ENCODE measurements at places on chromosomes 7 and 10.

- DNase-seq, result peak; percentile 99
These were observed 83.9 kb downstream of the CXCL12 start for GRCh38 chr10:44300666-44301649.

DNA sequence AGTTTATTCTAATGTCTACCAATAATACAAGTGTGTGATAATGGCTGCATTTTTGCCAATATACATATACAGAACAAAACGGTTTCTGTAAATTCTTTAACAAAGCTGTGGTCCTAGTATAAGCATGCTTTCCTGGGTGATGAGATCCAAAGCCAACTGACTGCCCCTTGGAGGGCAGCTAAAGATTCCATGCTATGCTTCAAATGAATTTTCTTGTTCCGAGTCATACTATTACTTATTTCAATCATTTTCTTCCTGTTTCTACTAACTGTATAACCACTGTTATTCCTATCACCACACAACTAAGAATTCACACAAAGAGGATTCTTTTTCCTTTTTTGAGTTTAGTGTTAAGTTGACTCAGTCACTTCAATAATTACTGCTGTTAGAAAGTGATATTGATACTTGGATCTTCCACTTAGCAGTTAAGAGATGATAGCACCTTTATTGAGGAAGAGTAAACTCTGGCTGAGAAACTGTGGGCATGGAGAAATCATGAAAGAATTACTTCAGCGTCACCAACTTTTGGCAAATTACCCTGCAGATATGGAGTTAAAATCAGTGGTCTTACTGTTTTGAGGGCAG is 197.5 kb downstream of the ARL4A start:
- DNase-seq, result peak; percentile 70

DNA sequence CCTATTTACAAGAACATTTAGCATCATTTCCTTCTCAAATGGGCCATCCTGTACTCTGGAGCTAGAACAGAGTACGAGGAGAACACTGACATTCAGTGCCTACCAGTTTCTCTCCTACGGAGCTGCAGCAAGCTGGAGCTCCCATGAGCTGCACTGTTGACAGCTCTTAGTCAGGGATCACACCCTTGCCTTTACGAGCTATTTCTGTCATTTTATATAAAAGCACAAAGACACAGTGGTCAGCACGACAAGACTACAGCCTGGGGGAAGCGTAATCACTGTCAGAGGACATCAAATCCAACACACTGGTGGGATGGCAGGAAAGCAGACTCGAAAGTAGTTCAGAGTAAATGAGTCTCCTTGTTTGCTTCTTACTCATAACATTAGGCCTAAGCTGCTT is 2.7 kb downstream of the CDCA7L start:
- DNase-seq, result no peak

DNA sequence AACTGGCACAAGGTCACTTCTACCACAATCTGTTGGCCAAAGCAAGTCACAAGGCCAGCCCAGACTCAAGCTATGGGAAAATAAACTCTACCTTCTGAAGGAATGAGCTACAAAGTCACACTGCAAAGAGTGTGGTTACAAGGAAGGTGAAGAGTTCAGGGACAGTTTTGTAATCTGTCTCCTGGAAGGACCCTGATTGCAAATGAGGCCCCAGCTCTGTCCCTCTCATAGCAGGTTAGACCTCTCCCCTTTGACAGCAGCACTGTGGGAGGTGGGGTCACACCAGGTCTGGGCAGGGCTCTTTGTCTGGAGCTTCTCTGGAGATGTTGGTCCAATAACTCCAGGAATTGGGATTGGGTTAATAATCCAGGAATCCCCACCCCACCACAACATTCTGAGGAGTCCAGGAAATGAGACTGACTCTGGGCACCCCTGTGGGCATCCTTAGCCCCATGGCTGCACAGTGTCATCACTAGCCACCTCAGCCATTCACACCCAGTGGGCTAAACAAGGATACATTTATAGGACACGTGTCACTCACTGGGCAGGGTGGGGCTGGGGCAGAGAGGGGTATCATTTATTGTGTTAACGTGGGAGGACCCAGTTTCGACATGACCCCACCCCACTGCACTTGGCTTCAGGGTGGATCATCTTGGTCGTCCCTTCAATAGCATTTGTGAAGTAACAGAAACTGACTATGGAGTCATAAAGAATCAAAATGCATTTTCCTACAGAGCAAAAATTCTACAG is 23.7 kb upstream of the C10orf105 start:
- no peak for DNase-seq

- DNase-seq, result no peak
These were observed 371.9 kb upstream of the CHRM2 start for GRCh38 chr7:136496551-136496950.

DNA sequence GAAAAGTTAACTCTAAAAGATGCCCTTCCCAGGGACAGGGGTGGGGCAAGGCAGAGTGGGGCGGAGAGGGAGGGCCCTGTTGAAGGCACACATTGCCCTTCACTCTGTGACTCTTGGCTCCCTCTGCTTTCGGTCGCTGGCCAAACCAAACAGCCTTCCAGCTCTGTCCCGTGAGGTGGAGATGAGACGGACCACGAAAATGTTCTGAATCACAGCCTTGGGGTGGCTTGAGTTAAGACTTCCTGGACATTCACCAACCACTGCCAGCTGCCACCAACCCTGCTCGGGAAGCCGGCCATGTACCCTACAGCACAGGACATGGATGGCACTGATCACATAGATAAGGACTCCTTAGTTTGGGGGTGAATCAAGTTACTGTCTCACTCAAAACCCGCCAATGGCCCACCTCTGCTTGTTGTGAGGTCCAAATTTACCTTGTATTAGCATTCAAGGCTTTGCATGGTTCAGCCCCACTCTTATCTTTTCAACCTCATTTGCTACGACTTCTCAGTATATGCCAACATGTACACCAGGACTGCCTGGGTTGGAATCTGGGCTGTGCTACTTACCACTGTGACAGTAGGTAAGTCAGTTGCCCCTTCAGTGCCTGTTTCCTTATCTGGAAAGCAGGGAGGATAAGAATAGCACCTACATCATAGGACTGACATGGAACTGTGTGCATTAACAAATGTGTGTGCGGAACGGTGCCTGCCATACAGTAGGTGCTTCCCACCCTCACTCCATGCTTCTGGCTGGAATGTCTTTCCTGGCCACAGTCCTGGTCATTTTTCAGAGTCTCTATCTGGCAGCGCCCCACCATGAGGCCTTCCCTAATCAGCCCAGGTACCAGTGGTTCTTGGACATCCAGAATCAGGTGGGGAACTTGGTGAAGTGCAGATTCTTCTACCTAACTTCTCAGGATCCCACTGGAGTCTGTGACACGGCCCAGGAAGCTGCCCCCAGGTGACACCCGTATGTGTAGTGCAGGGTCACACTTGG is 28.0 kb downstream of the ITPRIP start:
- DNase-seq, result peak; percentile 76

DNA sequence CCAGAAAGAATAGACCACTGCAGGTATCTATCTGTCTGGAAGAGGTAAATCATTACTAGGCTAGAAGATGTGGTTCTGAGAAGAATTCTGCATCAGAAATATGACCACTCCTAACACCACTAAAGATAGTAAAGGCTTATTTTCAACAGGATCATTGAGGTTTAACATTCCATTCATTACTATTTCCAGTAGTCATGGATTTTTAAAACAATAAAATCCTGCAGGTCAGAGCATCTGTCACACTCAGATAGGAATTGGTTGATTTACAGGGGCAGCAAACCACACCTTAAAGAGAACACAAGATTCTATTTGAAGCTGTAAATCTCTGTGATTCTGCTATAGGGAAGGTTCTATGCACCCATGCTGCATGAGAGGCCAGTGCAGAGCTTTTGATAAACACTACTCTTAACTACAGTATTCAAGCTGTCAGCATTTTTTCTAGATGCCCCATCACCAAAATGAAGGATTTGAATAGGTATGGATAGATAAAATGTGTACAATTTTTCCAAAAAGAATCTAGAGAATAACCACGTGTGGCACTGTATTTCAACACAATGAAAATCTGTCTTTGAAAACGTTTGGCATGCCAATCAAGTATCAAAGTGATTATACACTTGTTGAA is 14.6 kb downstream of the LRRC17 start:
- DNase-seq, result no peak

DNA sequence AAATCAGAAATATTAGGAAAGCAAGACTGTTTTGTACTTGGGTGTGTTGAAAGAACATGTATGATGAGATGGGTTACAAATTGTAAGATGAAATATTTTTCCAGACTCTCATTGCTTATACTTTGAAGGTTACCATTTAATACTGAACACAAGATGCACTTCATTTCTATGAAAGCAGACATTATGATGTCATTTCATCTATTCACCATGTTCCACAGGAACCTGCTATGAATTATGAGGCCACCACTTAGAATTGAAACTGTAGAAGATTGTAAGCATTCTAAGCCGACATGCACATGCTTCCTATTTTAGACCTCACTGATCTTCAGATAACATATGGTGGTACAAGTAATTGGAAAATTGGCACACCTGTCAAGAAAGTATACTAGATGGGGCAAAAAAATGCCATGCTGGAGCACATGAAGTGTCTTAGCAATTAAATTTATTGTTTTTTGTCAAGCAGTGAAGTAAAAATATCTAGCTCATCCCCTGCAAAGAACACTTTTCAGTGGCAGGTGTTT is 195.0 kb downstream of the PHF14 start:
- no peak for DNase-seq

DNA sequence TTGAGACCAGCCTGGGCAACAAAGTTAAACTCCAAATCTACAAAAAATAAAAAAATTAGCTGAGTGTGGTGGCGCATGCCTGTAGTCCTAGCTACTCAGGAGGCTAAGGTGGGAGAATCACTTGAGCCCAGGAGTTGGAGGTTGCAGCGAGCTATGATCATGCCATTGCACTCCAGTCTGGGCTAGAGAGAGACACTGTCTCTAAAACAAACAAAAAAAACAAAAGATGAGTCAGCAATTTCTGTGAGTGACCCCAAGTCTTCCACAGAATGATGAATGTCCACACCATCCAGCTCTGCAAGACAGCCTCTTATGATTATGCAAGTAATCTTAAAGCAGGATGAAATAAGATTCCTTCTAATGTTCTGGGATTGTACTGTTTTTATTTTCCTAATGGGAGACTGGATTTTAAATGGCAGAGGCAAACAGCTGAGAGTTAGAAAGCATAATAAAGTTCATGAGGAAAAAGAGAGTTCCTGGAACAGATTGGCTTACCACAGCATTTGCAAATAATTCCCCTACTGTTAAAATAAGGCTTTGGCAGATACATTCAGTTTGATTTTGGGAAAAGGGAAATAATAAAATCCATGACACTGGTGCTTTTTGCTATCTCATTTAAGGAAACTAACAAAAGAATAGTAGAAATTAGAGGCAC is 18.9 kb upstream of the PRKAR2B start:
- no peak for DNase-seq

GRCh38 chr7:1197997-1198625 is 34.6 kb upstream of the UNCX start:
- DNase-seq, result peak; percentile 83

DNA sequence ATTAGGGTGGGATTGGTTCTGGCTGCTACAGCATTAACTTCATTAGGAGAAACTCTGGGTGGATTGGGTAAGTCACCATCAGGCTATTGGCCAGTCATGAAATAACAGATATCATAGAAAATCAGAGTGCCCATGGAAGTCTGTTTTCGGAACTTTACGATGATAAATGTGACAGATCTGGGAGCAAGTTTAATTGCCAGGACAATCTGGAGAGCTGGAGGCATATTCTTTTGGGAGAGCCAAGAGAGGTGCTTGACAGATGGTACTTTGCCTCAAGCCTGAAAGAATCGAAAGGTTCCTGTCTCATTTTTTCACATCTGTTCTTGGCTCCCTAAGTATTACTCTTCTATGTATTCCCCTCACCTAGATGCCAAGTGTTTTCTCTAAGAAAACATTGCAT is 369.9 kb downstream of the CNTNAP2 start:
- no peak for DNase-seq

- DNase-seq, result no peak
These were observed 86.6 kb downstream of the NRG3 start for GRCh38 chr10:81961451-81962184.

GRCh38 chr7:156929789-156930539 is 19.5 kb upstream of the NOM1 start:
- no peak for DNase-seq

DNA sequence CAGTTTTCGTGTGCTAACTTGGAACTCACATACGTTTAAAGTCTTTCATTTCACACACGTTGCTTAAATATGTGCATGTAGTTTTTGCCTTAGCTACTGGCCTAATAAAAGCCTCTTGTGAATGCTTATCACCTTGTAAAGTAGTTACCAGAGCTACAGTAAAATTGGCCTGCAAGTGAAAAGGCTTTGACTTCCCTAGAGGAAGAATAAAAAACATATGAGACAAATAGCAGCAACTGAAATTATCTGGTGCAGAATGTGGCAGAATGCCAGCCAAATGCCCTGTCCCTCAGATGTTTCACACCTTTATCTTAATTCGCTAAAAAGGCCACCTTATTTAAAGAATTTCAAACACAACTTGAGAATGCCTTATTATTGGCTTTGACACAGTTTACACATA is 28.1 kb upstream of the RPA3 start:
- no peak for DNase-seq

DNA sequence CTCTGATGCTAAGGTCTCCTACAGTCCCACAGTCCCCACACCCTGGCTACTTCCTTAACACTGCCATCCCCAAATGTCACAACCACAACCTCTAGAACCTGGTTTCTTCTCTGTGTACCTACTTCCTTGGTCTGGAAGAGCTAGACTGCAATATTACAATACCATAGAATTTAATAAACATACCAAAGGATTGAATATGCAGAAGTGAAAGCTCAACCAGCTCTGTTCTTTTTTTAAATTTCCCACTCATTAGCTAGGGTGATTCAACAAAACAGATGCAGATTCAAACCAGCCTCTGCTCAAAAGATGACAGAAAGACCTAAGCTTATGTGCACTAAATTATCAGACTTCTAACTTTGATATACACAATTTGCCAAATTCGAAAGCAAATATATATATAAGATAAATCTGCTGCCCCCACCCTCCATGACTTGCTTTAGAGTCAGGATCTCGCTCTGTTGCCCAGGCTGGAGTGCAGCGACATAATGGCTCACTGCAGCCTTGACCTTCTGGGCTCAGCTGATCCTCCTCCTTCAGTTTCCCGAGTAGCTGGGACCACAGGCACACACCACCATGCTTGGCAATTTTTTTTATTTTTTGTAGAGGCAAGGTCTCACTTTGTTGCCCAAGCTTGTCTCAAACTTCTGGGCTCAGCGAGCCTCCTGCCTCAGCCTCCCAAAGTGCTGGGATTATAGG is 212.6 kb downstream of the CHCHD3 start:
- no peak for DNase-seq

DNA sequence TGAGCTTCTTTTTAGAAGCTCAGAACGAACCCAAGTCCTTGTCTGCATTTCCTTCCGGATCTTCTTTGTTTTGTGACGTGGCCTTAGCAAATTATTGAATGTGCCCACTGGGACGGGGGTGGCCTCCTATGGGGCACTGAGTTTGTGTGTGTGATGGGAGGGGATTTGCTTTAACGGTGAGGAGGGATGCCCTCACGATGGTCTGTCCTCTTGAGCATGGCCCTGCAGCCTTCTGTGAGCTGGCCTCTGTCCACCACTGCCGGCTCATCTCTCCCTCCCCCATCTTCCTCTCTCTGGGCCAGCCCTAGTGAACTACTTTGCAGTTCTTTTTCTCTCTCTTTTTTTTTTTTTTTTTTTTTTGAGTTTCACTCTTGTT is 62.9 kb upstream of the MKRN1 start:
- DNase-seq, result no peak

- DNase-seq, result no peak
These were observed 57.9 kb downstream of the NOD1 start for GRCh38 chr7:30420662-30421061.
